ENCODE measurements at places on chromosomes 5 and 9. TPM values are rescaled to one million over a fixed set of nuclear protein-coding genes. Genes with fewer than 3 reads are reported as not detected.

GRCh38 chr9:78354324-78354973 is 57.5 kb downstream of the PSAT1 start:
- H3K36me3 ChIP-seq: no peaks in the 10 kb centered on the region
- no peak overlapping the region for H3K4me3 ChIP-seq
- no peaks in the 10 kb centered on the region for H3K4me1 ChIP-seq
- H3K27me3 ChIP-seq: no peaks in the 10 kb centered on the region
- H3K27ac ChIP-seq: no peak overlapping the region

GRCh38 chr5:134547579-134547978 is 22.1 kb downstream of the JADE2 start:
- H3K4me3 ChIP-seq: no peak overlapping the region
- no peaks in the 10 kb centered on the region for H3K27me3 ChIP-seq
- peaks cover 76% of the 10 kb centered on the region for H3K4me1 ChIP-seq
- no peak for DNase-seq
- no peak overlapping the region for H3K27ac ChIP-seq

GRCh38 chr9:125521462-125522327 is 185.3 kb downstream of the MAPKAP1 start:
- no peak overlapping the region for H3K4me3 ChIP-seq
- peaks cover 59% of the 10 kb centered on the region for H3K4me1 ChIP-seq
- DNase-seq: no peak

DNA sequence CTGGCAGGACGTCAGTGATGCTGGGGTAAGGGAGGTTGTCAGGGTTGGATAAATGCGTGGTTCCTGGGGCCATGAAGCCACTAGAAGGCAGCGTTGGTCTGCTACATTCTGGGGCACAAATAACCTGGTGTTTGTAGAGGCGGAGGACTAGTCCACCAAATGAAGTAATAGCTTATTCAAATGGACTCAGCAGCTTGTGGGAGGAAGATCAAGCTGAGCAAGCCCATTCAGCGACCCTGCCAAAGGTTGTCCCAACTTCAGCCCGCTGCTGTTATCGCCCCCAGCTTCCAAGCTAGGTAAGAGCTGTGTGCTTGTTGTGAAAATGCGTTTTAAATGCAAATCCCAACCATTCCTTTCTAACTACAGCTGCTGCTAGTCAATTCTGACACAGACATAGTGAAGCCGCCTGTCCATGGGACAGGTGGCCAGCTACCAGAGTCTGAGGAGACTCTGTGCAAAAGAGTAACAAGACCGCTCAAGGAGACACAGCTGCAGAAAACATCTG is 7.6 kb upstream of the FAM240B start:
- no peaks in the 10 kb centered on the region for H3K36me3 ChIP-seq
- H3K27me3 ChIP-seq: no peaks in the 10 kb centered on the region
- DNase-seq: no peak
- H3K4me1 ChIP-seq: no peaks in the 10 kb centered on the region

- H3K36me3 ChIP-seq: no peaks in the 10 kb centered on the region
- no peaks in the 10 kb centered on the region for H3K27me3 ChIP-seq
- H3K27ac ChIP-seq: no peak overlapping the region
Observed at GRCh38 chr9:33227008-33227398, 13.0 kb upstream of the SPINK4 start.

GRCh38 chr5:170357955-170358444 is 31.2 kb downstream of the KCNMB1 start:
- H3K4me3 ChIP-seq: no peak overlapping the region
- no peak overlapping the region for H3K27ac ChIP-seq
- no peaks in the 10 kb centered on the region for H3K4me1 ChIP-seq
- H3K36me3 ChIP-seq: no peaks in the 10 kb centered on the region
- DNase-seq: no peak

- no peak overlapping the region for H3K27ac ChIP-seq
- no peak for DNase-seq
Observed at GRCh38 chr5:44949687-44950086, 140.9 kb downstream of the MRPS30 start.

PRDM9 gene
- not detected for total RNA-seq

SPAG8 gene
- not detected for total RNA-seq

RLN1 gene
- total RNA-seq: not detected
